CD4-positive, alpha-beta T cell treated with Interferon gamma for 1 hour (primary cell): ENCODE measurements at places on chromosomes 4 and X.

DNA sequence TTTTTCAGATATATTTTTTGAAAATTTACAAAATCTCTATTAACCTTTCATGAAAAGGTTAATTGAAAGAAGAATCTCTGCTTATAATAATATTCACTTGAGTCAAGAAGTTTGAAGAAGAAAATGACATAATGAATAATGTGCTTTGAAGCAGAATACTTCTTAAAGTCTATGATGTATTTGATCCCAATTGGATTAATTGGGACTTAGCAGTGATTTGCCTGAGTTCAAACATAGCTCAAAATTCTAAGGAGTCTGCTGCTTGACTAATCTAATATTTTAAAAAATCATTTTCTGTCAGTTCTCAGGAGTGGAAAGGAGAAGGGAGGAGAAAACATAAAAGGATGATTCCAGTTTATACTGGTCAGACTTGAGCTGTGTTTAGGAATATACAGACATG lies 1150.4 kb upstream of the INTU start:
- no peak for DNase-seq

DNA sequence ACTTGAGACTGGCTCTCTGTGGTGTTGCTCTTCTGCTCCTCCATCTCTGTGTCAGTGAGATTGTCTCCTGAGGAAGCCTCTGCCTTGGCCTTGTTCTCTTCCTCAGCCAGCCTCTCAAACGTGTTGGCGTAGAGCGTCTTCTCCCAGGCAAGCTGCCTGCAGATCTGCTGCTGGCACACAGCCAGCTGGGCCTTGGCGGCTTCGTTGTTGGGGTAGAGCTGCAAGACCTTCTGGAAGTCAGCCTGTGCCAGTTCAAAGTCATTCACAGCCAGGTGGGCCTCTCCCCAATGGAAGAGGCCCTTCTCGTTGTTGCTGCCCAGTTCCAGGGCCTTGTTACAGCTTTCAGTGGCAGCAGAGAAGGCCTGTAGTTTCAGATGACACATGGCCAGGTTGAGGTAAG lies 159.1 kb downstream of the NDST3 start:
- no peak for DNase-seq

DNA sequence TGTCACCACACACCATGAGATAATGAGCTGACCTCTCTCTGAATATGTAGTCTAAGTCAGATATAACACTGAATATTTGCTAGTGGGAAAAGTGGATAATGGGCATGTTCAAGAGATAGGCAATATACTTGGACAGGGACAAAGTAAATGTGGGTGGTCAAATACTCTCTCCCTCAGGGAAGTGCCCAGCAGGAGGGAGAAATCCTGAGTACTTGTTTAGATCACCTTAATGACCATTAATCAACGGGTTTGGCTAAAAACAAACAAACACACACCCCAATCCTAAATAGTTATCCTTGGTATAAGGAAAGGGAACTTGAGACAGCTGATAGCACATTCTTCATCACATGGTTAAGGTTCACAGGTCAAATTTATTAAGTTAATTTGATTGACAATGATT lies 933.5 kb downstream of the C4orf33 start:
- DNase-seq = no peak

DNA sequence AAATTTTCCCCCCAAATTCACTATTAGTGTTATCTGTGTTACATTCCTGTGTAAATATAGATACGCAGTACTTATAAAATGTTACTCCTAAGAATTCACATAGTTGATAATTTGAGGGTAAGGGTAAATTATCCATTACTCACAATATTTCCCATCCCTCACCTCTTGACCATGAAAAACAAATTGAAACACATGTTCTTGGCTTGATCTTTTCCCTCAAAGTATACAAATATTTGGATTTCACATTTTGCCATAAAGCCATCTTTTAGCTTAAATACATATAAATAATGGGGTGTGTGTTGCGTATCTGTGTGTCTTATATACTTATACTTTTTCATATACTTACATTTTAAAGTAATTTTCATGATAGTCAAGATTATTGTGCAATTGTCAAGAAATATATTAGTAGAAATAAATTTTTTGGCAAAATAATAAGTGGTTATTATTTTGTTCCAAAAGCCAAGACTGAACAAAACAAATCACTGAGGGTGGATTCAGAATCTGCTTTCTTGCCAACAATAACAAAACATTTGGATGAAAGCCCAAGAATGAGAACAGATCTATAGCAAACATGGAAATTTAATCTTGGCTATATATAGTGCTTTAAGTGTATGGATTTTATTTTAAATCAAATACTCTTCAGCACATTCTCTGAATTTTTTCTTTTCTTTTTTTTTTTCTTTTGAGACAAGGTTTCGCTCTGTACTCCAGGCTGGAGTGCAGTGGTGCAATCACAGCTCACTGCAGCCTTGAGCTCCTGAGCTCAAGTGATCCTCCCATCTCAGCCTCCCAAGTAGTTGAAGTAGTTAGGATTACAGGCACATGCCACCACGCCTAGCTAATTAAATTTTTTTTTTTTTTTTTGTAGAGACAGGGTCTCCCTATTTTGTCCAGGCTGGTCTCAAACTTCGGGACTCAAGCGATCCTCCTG lies 48.5 kb upstream of the PRSS48 start:
- no peak for DNase-seq

GRCh38 chr4:77994194-77994721 lies 62.9 kb upstream of the FRAS1 start:
- DNase-seq = no peak

DNA sequence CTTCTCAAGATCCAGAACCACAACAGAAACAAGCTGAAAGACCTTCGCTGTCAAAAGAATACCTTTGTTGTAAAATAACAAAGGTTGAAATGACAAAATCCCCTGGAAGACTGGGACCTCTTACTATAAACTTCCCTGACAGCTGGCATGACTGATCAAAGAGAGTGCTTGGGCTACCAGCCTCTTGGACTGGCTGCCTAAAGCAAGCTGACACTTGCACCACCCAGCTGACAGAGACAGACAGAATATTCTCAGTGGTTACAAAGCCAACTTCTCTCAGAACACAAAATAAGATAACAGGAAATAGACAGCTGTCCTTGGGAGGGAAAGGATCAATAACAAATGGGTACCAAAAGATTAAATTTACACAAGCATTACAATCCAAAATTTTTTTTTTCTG lies 241.7 kb upstream of the SPOCK3 start:
- DNase-seq = no peak

DNA sequence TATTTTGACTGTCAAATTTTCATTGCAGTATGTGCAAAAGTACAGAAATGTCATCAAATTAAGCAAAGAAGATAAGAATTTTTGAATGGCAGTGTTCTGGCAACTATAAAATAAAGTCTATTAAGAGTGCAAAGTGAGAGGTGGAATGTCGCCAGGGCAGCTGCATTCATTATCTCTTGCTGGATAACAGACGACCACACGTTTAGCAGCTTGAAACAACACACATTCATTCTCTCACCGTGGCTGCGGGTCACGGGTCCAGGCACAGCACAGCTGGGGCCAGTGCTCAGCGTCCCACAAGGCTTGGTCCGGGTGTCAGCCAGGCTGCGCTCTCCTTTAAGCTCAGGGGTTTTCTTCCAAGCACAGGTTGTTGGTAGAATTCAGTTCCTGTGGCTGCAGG lies 113.9 kb downstream of the GPR143 start:
- DNase-seq = no peak

DNA sequence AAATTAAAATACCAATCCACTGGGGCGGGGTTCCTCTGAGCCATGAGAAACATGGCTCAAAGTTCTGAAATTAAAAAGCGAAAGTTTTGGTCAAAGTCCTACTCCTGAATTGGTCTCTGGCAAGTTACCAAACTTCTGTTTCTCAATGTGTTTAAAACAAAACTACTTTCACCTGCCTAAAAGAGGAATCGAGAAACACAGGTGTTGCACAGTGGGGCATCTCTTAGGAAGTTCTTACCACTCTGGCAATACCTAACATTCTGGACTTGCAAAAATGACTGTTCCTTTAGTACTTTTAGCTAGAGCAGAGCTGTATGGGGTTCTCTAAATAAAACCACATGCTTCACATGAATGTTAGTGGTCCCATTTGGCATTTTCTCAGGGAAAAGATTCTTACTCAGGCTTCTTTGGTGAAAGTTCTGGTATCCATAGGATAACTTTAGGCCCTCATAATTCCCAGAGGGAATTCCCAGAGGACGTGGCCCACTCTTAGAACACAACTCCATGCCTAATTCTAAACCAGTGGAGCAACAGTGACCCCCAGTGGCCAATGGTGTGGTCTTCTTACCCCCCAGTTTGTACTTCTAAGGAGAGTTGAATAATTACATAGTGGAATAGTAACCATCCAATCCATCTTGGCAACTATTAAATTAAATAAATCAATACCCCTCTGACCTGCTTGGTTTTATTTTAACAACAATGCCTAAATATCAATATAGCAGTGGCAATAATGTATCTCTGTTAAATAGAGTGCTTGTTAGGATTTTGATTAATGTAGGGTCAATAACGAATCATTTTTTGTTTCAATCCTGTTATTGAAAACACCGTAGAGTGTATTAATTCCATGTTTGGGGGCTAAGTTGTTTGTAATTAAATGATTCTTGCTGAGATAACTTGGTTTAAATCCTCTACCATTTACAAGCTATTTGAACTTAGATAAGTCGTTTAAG lies 21.9 kb downstream of the BMP3 start:
- DNase-seq = peak; percentile 29

- no peak for DNase-seq
Observed at GRCh38 chr4:152686452-152687013, 6.7 kb upstream of the TMEM154 start.

DNA sequence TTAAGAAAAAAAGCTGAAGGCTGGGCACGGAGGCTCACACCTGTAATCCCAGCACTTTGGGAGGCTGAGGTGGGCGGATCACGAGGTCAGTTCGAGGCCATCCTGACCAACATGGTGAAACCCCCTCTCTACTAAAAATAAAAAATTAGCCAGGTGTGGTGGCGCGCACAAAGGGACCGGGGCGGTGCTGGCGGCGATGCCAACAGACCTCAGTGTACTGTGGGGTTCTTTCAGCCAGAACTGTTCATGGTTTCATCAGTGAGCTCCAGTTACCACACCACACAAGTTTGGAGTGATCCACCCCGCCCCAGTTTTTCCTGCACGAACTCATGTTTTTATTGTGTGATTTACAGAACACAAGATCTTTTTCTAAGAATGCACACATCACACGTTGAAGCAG lies 21.2 kb upstream of the IRAK1 start:
- no peak for DNase-seq

GRCh38 chr4:16090096-16090705 lies 6.4 kb upstream of the PROM1 start:
- DNase-seq = no peak

GRCh38 chr4:107027379-107027778 lies 8.7 kb downstream of the DKK2 start:
- no peak for DNase-seq

GRCh38 chr4:108047199-108047598 lies 57.5 kb downstream of the HADH start:
- DNase-seq = no peak

- DNase-seq = no peak
Observed at GRCh38 chrX:1661922-1662221, 47.0 kb downstream of the ASMT start.

- DNase-seq = no peak
Observed at GRCh38 chr4:123628288-123628687, 231.7 kb downstream of the SPRY1 start.

GRCh38 chr4:169164669-169165415 lies 105.9 kb downstream of the SH3RF1 start:
- DNase-seq = no peak

GRCh38 chr4:179941911-179942310 lies 2301.3 kb upstream of the TENM3 start:
- DNase-seq = no peak

GRCh38 chr4:166594326-166594946 lies 639.9 kb downstream of the SPOCK3 start:
- DNase-seq = no peak

- no peak for DNase-seq
Observed at GRCh38 chr4:41507291-41507947, 30.5 kb upstream of the LIMCH1 start.

- DNase-seq = no peak
Observed at GRCh38 chr4:110681381-110681780, 58.5 kb upstream of the PITX2 start.

DNA sequence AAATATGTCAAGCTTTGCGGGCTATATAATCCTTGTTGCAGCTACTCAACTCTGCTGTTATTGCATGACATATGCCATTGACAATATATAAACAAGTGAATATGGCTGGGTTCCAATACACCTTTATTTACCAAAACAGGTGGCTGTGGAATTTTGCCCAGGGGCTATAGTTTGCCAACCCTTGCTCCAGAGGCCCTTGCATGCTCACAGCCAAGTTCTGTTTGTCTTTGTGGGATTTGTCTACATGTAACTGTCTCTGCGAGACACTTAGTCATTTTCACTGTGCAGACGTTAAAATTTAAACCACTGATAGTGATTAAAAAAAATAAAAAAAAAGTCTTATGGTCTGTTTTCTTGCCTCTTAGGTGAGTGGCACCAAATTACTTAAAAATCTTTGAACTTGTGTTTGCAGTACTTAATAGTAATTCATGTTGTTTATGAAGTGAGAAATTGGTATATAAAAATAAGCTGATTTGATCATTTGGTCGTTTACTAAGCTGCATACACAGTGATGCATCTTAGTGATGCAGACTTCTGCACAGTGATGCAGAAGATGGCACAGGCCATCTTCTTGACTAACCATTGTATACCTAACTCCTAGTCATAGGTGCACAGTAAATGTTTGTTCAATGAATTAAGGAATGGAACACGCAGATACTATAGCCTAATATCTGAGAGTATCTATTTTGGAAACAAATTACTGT lies 170.9 kb downstream of the FRMPD4 start:
- no peak for DNase-seq

DNA sequence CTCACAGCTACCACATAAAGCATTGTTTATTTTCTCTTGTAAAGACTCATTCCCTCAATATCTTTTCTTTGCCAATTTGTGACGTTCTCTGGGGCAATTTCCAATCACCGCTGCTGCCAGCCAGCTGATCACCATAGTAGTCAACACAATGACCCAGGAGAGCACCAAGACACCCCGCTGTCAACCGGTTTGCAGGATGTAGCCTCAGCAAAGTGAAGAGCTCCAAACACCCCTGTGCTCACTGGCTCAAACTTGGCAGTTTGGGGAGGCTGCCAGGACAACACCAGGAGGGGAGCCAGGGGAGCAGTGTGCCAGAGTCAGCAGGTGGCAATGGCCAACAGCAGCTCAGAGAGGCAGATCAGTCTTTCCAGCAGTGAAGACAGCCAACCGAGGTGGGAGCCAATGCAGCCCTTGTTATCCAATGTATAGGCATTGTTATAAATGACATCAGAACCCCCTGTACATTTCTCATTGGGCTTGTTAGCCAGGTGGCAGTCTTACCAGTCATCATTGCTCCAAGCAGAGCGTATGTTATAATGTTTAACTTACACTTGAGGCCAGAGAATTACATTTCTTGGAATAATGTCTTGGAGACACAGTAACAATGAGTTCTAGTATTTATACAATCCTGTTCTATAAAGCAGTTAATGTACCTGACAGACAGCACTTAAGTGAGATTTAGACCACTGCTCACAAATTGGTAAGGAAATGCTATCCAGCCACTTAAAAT lies 274.9 kb upstream of the GK2 start:
- DNase-seq = no peak
